ENCODE measurements at places on chromosomes 11 and 22.

GRCh38 chr11:47264521-47264920, 5.4 kb upstream of the MADD start:
- DNase-seq, result no peak

- no peak for DNase-seq
Observed at GRCh38 chr22:31287818-31288495, 4.3 kb downstream of the PIK3IP1 start.

DNA sequence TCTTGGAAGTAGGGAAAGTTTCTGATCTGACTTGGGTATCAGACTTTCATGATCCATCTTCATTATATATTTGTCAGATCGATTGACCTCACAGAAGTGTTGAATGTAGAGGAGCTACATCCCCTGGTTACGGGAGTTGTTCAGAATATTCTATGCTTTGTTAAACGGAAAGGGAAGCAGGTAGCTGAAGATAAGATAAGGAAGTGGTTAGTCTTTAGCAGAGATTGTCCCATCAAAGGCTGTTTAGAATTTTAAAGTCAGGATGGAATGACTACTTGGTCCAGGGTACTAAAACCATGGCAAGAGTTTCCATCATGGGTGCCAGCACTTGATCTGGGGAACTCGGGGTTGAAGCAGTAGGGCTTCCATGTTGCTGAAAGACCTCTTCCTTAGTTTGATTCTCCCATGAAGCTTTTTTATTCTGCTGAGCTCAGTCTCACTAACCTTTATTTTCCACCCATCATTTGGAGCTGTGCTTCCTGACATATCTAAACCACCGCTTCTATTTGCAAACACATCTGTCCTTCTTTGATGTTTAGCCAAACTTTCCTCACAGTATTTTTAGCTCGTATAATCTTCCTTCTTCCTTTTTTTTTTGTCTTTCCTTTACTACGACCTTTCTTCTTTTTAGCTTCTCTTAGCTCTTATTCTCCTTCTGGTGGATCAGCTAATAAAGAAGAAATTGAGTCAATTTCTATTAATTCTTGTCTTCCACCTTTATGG, 4.0 kb upstream of the C22orf31 start:
- no peak for DNase-seq

DNA sequence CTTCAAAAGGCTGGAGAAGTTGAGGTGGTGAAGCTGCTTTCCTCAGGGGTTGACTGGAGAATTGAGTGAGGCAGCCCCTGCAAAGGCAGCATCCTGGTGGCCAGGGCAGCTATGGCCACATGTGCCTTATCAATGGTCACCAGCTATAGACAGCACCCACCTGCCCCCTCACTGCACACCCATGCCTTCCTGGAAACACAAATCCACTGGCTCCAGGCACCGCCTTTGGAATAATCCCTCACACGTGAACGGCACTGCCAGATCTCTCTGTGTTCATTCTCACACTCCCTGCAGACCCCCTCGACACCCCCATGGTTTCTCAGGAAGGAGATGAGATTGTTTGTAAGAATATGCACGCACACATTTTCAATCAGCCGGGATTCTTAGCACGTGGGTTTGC, 1297.8 kb downstream of the TBC1D22A start:
- no peak for DNase-seq

- no peak for DNase-seq
Observed at GRCh38 chr22:50548921-50549790, 3.5 kb downstream of the KLHDC7B start.

- DNase-seq, result no peak
Observed at GRCh38 chr11:68792400-68792966, 41.2 kb upstream of the TESMIN start.

DNA sequence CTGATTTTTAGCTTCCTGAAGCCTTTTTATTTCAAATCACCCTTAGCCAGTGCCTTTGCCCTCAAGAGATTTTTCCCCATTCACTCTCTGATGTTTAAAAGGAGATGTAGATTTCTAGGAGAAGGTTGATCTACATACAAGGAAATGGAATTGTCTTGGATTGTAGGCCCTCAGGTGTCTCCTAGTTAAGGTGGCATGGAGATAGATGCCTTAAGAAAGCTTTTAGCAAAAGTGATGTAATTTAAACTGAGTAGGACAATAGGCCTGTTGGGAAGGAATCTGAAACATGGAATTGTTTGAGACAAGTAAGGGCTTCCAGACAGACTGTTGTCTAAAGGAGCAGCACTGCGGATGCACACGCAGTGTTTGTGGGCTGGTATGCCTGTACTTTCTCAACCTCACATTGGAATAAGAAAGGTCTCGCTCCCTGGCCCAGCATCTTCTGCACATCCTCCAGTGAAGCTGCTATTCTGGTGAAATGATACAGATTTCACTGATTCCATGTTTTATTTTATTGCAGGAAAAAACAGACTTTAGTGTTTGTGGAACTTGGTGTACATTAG, 69.8 kb upstream of the SLC25A18 start:
- no peak for DNase-seq

- DNase-seq, result no peak
Observed at GRCh38 chr11:20388096-20389055, 860 bp downstream of the PRMT3 start.

- no peak for DNase-seq
Observed at GRCh38 chr11:78045851-78046485, 17.7 kb upstream of the THRSP start.

- no peak for DNase-seq
Observed at GRCh38 chr11:7534042-7534378, 20.2 kb downstream of the PPFIBP2 start.

DNA sequence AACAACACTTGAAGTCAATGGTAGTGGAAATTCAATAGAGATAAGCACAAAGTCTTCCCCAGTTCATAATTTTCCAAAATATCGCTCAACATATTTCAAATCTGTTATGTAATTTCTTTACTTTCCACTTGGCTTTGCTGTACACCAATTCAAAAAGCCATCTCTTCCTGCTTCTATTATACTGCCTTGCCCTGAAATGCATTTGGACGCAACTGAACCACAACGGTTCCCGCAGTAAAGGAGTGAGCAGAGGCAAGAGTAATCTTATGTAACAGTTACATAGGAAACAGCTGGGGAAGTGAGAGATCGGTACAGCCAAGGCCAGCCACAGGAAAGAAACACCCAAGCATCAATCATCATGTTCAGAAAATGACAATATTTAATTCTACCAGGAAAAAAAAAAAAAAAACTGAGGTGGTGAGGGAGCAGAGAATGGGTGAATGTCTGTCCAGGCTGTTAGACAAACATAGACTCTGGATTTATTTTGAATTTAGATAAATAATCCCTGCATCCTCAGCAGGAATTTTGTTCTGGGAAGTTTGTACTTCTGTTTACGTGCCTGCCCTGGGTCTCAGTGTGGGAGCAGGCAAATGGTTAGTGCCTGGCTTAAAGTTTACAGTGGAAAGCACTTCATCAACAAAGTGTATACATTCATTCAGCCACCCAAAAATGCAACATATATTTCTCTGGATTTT, 392.2 kb downstream of the ETS1 start:
- no peak for DNase-seq

All from H1 (cell line).